ENCODE measurements at places on chromosomes 13 and 19.

DNA sequence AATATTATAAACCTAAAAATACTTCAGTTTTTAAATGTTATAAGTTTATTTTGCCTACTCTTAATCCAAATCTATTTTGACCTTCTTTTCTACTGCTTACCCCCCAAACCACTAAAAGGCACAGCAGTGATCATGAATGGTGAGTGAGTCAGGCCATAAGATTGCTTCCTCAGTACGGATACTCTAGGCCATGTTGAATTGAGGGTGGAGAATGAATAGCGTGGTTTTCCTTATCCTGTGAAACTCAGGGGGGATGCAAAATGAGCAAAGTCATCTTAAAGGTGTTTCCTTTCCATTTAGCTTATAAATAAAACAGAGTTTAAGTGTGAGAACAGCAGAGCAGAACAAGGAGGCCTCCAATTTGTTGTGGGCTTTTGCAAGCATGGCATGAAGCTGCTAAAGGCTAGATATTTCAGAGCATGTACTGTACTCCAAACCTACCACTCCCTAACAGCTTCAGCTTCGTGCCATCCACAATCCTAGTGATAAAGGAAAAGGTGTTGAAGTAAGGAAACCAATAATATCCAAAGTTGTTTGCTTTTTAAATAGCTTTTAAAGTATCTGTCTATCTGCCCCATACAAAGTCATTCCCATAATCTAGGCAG is 25.0 kb downstream of the SERPINE3 start:
- no peak for DNase-seq

- DNase-seq = no peak
Observed at GRCh38 chr19:45782162-45782691, at the start of gene DMPK. Gene DMPK, minus strand, starts transcription at chr19:45782490. Its CDS starts 138 bp downstream, at chr19:45782352.

DNA sequence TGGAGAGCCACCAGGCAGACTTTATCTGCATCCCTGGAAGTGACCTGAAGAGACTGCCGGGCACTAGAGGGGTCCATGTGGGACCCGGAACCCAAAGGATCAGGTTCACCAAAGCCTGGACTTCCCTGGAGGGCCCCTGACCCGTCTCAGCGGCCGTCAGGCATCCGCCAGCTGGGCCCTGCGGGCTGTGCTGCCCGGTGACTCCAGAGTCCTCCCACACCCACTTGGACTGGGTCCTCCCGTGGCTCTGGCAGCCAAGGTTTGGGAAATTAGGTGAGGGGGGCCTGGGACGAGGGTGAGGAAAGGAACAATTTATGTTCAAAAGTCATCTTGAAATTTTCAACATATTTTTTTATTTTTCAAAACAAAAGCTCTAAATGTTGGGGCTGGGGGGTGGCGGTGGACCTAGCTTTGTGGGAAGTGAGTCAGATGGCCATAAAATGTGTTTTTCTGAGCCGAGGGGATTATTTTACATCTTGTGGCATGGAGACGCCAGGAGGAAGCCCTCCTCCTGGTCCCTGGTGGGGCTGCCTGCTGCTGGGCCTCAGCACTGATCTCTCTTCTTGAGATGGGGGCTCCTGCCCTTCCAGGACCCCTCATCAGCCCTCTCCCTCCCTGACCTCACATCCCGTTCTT is 20.2 kb downstream of the CEBPA start:
- no peak for DNase-seq

DNA sequence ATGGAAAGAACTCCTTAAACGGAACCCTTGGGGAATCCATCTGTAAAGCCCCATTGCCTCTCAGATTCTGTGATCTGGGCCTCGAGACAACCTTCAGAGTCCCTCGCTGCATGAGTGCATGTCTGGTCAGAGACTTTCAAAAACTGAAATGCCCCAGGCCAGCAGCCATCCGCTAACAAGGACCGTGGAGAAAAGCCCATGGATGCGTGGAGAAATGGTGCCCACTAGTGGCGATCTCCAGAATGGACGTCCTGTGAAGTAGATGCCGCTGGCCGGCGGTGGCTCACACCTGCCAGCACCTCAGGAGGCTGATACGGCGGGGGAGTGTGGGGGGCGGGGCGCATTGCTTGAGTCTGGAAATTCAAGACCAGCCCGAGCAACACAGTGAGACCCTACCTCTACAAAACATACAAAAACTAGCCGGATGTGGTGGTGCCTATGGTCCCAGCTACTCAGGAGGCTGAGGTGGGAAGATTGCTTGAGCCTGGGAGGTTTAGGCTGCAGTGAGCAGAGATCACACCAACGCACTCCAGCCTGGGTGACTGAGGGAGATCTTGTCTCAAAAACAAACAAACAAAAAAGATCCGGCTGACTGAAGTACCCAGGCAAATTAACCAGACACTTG is 7.9 kb upstream of the CDC16 start:
- peak; percentile 91 for DNase-seq

GRCh38 chr13:23086968-23087623 is 93.7 kb upstream of the SGCG start:
- no peak for DNase-seq

- DNase-seq = no peak
Observed at GRCh38 chr13:48162217-48162616, 67.3 kb upstream of the MED4 start.

All from activated CD4-positive, alpha-beta T cell treated with anti-CD3 and anti-CD28 coated beads, Interleukin-2, amount 50 U/mL, for 48 hours (primary cell).